NCI-H1436 treated with DMSO at 0.1 percent for 48 hours (cell line): ENCODE measurements at places on chromosomes 13 and 19.

GRCh38 chr13:98697791-98698190 is 54.7 kb downstream of the SLC15A1 start:
- DNase-seq: no peak

DNA sequence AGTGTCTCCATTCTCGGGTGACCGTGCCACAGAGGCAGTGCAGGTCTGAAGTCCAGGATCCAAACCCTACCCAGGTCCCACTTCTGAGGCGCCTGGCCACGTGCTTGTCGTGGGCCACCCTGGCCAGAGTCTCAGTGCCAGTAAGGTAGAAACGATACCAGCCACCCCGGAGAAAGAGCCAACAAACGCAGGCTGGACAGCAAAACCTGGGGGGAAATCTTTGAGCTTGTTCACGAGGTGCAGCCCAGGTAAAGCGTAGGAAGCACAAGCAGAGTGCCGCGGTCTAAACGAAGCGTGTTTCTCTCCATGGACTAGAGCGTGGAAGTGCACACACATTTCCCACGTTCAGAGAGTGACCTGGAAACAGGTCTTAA is 95.6 kb downstream of the ATP11A start:
- no peak for DNase-seq

GRCh38 chr13:89029062-89029461 is 1357.9 kb downstream of the SLITRK5 start:
- no peak for DNase-seq

GRCh38 chr13:102697929-102698648 is 3.2 kb upstream of the METTL21C start:
- DNase-seq: no peak

GRCh38 chr19:37172368-37173366 is at the start of gene ZNF585A:
Gene ZNF585A, minus strand, starts transcription at chr19:37172695. Its CDS starts 2,785 bp downstream, at chr19:37169910.
- peak; percentile 92 for DNase-seq

DNA sequence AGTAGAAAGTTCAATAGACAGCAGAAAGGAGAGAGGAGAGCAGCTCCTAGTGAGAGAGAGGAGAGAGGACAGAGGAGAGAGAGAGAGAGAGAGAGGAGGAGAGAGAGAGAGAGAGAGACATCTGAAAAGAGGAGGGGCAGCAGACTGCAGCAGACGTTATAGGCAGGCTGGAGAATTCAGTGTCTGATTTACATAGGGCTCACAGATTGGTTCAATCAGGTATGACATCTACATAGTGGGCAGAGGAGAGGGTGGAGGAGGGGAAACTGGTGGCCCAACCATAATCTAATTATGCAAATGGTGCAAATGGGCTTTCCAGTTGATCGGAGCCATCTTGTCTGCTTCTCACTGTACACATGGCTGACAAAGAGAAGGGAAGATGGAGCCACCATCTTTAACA is 221.3 kb upstream of the TRPC4 start:
- no peak for DNase-seq

GRCh38 chr19:38378866-38379265 is 4.5 kb downstream of the PSMD8 start:
- DNase-seq: no peak

DNA sequence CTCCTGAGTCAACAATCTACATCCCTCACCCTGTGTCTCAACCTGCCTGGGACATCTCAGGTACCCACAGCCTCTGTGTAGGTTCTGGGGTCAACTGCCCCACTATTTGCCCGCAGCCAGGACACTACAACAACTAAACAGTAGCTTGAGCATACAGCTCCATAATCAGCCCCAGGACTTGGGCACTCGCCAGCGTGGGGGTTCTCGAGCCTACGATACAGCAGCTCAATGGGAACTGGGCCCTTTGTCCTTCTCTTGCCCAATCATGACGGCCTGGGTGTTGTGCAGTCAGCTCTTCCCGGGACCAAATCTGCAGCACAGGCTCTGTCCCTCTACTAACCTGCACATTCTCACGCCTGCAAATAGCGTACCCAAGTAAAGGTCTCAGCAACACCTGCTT is 1.3 kb downstream of the ZNF180 start:
- no peak for DNase-seq

- DNase-seq: no peak
Observed at GRCh38 chr13:36817996-36818803, 822 bp upstream of the RFXAP start.

DNA sequence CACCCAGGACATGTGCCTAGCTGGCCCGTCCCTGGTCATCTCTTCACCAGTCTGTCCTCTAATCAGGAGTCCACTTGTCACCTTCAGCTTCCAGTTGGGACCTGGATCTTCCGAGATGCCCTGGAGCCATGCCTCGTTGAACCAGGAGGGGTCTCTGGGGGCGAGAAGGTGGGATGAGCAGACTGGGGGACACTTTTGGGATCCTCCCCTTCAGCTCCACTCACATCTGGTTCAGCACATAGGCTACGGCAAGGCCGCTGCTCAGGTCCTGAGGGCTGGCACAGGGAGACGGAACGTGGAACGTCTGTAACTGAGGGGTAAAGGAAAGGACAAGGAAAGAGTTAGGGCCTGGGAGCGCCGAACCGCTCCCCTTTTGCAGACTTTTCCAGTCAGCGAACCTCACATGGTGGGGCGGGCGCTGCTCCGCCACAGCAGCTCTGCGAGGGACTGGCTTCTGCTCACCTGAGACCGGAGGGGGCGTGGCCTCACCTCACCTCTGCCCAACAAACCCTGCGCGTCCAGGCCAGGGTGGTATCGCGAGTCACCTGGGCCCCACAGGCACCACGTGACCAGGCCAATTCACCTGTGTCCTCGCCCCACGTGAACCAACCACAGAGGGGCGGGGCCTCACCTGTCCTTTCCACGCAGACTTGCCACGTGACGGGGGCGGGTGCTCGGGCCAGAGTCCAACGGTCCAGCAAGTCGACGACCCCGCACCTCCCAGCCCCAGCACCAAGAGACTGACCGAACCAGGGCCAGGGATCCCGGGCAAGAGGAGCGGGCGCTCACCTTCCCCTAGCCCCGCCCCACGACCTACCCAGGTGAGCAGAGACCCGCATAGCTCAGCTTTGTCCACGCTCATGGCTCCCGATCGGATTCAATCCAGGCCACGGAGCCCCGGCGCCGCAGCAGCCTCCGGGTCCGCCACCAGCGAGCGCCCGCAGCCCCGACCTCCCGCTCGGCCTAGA is at the start of gene HOOK2:
Gene HOOK2, minus strand, starts transcription at position 965 of the 968 bp plus-strand sequence. Its CDS starts 103 bp downstream, at position 862.
- peak; percentile 42 for DNase-seq

DNA sequence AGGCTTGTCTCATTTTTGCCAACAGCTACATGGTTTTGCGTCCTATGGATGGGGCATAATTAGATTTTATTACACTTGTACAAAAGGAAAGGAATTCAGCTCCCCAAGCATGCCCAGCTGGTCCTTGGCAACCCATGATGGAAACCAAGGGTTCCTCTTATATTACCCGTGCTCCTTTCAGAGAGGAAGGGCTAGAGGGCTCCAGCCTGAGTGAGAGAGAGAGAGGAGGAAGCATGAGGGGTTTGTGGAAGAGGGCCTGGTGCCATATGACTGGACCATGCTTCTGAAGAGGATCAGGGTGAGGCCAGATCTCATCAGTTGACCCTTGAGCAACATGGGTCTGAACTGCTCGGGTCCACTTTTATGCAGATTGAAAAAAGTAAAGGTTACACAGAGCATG is 3.5 kb upstream of the RPS9 start:
- DNase-seq: no peak

DNA sequence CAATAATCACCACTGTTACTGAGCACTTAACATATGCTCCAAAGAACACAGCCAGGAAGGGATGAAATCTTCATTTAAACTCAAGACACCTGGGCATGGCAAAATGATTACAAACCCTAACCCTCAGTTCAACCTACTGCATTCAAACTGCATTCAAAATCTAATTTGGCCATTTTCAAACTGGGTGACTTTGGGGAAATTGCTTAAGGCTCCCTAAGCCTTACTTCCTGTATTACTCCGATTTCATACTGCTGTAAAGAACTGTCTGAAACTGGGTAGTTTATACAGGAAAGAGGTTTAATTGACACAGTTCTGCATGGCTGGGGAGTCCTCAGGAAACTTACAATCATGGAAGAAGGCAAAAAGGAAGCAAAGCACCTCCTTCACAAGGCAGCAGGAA is 50.4 kb downstream of the CBY2 start:
- no peak for DNase-seq

DNA sequence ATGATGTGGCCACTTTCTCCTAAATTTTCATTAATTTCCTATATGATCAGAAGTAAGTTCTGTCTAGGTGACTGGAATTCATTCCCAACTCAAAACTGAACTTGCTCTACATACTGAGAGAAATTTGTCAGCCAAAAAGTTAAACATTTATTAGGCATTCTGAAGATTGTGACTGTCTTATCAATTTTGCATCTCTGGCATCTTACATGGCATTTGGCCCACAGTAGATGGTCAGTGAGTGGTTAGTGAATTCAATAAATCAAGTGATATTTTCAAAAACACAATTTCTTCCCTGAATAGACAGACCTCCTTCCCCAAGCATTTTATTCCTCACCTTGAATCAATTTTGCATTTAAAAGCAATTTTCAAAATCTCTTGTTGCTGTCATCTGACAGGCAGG is 363.2 kb upstream of the NBEA start:
- DNase-seq: no peak

DNA sequence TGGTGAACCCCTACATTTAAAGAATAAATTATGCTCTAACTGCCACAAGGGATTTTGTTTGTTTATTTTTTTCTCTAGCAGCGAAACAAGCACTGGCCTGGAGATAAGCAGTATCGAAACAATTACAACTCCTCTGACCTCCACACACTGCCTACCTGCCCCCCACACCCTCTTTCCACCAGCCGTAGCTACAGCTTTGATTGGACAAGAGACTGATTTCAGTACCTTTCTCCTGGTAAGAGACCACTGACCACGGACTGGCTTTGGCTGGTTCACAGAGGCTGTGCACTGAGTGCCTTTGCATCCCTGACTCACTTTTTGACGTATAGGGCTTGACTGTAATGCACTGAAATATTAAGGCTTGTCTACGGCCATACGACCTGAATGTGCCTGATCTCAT is 7.4 kb upstream of the ZDHHC20 start:
- DNase-seq: no peak

DNA sequence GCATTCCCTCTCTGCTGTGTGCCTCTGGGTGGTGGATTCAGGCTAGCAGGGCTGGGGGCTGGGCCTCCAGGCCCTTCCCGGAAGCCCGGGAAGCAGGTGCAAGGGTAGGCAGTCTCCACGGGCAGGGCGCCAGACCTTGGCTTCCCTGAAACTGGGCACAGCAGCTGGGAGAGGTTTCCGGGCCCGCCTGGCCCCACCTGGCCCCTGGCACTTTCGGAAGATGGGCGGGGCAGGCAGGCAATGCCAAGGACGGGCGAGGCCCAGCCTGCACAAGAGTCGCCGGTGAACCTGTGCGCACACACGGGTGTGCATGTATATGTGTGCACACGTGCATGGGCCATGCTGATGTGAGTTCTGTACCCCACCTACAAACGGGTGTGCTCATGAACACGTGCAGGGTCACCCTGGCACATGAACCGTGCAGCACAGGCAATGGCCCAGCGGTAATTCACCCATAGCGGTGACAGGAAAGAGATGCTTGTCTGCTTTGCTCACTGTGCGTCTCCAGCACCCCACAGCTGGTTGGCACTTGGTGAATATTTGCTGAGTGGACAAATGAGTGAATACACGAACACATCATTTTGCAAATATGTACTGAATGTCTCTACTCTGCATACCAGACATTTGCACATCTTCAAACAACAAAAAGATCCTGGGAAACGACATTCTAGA is 15.3 kb downstream of the GADD45B start:
- DNase-seq: no peak

DNA sequence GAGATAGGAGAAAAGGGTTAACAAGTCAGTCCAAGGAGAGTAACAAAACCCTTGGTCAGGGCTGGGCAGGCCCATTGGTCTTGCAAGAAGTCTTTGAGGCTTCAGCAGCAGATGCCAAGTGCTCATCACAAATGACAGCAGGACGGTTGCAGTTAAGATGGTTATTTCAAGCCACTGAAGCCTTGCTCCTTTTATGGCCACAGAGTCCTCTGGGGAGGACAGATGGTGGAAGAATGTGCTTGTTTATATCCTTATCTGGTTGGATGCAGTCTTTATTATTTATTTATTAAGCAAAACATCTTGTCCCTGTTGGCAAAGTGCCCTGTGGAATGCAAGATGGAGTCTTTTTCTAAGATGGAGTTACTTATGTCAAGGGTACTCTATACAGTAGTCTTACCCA is 19.2 kb upstream of the ZNF331 start:
- DNase-seq: no peak
